ENCODE measurements at places on chromosomes 7 and 10.

DNA sequence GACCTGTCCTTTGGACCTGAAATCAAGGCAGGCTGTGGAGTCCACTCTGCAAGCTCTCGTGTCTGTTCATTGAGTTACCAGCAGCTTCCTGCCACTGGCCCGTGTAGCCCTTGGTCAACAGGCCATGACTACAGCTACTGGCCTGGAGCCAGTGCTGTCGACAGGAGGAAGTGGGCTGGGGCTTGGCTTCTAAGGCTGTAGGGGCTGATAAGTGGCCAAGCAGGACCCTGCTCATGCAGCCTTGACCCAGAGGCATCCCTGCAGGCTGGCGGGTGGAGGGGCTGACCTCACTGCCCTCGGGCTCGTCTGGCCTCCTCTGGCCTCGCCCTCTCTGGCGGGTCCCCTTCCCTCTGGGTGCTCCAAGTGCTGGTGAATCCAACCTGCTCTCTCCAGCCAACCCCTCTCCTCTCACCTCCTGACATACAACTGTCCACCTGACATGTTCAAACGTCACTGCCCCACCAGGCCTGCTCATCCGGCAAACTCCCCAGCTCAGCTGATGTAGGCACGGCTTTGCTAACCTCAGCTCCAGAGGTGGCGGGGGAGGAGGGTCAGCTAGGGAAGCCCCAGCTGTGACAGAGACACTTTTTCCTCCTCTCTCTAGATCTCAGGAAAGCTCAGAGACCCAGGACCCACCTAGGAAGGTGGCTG lies 188.6 kb upstream of the LYZL2 start:
- DNase-seq: no peak

GRCh38 chr7:1842321-1843221 lies 172.5 kb downstream of the ELFN1 start:
- no peak for DNase-seq

- no peak for DNase-seq
These were observed 1064.1 kb upstream of the GHITM start for GRCh38 chr10:83075016-83075814.

DNA sequence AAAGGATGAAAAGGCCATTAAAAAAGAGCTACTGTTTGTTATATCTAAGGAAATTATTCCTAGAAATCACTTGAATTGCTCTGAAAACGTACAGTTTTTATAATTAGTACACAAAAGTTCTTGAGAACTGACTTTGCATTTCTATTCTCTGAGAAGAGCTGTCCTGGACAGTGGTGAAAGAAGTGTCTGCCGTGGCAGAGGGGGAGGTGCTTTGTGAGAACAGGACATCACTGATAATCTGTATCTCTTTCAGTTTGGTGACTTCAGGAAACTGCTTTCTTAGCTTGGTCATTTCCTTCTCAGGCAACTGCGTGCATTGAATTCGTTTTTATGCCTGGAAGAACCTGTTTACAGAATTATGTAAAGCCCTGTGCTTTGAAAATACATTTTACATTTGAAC lies 52.1 kb downstream of the POLL start:
- DNase-seq: no peak

DNA sequence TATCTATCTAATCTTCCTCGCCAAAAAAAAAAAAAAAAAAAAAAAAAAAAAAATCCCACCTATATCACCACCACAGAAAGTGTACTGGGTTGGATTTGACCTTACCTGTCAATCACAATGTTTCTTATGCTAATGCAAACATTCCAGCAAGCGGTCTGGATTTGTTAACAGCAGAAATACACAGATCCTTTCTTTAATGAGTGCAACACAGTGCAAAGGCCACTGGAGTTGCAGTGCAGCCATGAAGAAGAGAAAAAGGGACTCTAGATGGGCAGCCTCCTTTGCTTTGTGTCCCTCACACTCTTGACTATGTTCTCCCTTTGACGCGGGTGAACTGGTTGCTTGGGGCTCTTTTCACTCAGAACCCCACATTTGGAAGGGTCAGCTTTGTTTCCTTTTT lies 127.3 kb upstream of the PRKCQ start:
- no peak for DNase-seq

GRCh38 chr7:101954499-101954898 lies 137.1 kb downstream of the CUX1 start:
- DNase-seq: no peak

DNA sequence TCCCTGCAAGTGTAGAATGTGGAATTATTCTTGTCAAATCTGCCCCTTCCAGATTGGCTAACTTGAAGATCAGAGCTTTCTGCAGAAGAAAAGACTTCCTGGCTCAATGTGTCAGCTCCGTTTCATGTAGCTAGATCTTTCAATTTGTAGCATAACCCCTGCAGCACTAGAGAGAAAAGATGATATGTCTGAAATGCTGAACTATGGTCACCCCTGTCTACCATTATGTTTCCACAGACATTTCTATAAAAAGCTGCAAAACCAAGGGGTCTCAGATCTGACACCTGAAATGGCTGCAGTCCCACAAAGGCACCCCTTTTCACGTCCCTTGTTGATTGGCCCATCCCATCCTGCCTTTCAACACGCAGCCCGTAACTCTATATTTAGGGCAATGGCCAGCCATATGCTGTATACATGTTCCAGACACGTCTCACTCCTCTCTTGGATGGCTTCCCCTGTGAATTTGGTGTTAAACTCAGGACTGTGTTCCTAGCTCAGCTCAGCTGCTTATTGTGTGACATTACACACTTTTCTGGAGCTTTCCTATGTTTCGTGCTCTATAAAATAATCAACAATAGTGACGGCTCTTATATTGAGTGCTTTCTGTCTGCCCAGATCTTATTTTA lies 648.6 kb upstream of the CELF2 start:
- no peak for DNase-seq

DNA sequence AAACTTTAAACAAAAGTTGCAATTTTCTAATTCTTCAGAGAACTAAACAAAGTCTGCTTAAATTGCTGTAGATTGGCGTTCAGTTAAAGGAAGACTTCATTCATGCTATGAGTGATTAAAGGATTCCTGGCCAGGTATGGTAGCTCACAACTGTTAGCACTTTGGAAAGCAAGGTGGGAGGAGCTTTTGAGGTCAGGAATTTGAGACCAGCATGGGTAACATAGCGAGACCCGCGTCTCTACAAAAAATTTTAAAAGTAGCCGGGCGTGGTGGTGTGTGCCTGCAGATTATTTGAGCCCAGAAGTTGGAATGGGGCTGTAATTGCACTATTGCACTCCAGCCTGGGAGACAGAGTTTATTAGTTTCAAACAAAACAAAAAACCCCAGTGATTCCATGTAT lies 13.5 kb upstream of the SCRN1 start:
- DNase-seq: no peak

GRCh38 chr10:51716981-51717380 lies 17.6 kb upstream of the CSTF2T start:
- DNase-seq: no peak

GRCh38 chr7:25375805-25376600 lies 147.7 kb upstream of the NPVF start:
- DNase-seq: no peak

DNA sequence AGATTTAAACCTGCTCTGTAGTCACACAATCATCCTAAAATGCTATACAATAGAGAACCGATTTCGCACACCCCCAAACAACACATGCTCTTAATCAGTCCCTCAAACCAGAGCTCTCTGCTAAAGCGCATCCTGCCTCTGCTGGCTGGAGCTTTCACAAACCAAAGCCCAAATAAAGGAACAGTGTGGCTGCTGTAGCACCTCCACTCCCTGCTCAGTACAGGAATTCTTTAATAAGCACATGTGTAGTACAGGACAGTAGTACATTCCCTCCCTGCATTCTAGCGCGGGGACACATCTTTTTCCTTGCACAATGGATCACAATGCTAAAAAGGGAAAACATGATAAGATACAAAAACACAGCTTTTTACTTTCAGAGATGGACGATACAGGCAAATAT lies 684.6 kb downstream of the MAGI2 start:
- no peak for DNase-seq

DNA sequence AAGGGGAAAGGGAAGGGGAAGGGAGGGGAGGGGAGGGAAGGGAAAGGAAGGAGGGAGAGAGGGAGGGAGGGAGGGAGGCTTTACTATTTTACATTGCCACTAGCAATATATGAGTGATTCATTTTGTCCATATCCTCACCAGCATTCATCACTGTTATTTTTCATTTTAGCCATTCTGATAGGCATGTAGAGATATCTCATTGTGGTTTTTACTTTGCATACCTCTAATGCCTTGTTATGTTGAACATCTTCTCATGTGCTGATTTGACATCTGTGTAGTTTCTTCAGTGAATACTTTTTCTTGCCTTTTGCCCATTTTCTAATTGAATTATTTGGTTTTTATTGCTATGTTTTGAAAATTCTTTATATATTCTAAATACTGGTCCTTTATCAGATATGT lies 52.7 kb downstream of the GCC1 start:
- DNase-seq: no peak

- no peak for DNase-seq
These were observed 71.2 kb downstream of the GRID1 start for GRCh38 chr10:86295351-86295750.

- DNase-seq: no peak
These were observed 27.8 kb downstream of the MRC1 start for GRCh38 chr10:17836942-17837341.

- DNase-seq: no peak
These were observed 3.5 kb downstream of the MDFIC start for GRCh38 chr7:114925434-114925833.

GRCh38 chr7:105779856-105780780 lies 96.3 kb downstream of the ATXN7L1 start:
- DNase-seq: no peak

DNA sequence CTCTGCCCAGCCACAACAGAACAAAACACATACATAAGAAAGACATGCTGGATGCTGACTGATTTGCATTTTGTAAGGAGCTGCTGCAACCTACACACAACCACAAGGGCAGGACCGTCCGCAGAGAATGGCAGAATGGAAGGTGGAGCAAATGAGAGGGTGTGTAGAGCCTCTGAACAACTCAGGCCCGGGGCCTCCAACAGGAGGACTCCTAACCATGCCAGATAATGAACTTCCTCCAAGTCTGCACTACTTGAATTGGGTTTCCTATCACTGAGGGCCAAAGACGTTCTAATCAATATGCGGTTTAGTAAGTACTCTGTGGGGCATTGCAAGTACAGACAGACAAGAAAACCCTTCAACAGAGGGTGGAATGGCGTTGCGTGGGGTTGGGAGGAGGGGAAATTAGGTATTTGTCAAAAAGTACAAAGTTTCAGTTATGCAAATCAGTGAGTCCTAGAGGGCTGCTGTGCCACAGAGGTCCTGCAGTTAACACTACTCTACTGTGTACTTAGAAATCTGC lies 14.6 kb downstream of the VOPP1 start:
- DNase-seq: no peak

Measured in CD4-positive, alpha-beta T cell treated with Interleukin-6 at 100 ng/mL for 8 hours (primary cell).